ENCODE measurements at places on chromosomes 7 and 10.

GRCh38 chr10:79272353-79272752 lies 74.9 kb upstream of the PPIF start:
- DNase-seq: no peak

DNA sequence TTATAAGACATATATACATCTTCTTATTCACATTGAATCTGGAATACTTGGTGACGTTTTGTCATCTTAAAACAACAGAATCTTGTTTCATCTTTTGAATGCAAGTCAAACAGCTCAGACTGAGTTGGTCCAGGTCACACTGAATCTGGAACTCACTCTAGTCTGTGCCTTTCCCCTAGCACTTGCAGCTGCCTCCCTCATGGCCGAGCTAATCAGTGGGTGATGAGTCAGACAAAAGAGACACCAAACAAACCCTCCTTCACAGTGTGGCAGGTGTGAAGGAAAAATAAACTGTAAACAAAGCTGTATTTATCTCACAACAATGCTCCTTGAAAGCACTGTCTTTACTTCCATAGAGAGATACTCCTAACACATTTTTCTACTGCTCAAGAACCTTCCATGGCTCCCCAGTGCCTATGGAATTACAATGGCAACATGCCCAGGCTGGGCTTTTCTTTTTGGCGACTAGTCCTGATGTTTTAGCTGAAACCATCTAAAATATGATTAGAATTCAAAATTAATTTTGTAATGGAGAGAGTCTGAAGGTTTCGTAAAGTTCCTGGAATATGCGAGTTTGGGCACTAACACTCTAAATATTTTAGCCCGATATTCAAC lies 140.0 kb downstream of the ZNF365 start:
- DNase-seq: no peak

DNA sequence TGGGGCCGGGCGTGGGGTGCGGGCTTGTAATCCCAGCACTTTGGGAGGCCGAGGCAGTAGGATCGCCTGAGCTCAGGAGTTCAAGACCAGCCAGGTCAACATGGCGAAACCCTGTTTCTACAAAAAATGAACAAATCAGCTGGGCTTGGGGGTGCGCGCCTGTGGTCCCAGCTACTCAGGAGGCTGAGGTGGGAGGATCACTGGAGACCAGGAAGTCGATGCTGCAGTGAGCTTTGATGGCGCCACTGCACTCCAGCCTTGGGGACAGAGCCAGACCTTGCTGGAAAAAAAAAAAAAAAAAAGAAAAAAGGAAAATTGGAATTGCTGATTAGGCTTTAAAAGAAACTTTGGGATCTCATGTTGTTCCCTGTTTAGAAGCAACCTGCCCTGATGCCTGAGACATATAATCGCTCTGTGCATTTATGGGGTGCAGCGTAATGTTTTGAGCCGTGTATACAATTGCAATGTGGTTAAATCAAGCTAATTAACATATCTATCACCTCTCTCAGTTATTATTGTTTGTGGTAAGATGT lies 851 bp downstream of the AKR1E2 start:
- DNase-seq: no peak

- DNase-seq: no peak
Observed at GRCh38 chr10:88826388-88826787, 23.9 kb downstream of the LIPM start.

DNA sequence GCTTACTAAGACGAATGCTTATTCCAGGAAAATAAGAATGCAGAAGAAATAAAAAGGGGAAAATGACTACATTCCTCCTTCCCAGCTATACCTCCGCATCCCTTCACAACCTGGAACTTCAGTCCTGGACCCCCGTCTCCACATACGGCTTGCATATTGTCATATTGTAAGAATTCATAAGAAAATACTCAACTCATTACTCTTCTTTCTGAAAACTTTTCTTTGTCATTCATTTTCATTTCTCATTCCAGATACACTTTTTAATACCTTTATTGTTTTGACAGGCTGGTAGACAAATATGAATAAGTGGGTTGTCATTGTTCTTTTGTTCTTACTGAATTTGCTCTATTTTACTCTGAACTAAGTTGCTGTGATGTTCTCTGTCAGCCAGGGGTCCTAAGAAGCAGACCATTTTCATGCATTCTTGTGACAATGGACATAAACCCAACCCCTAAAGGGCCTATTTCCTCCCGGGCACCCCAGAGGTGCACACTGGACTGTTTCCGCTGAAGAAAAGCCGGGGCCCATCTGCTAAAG lies 23.3 kb upstream of the SFTPA2 start:
- no peak for DNase-seq

- DNase-seq: no peak
Observed at GRCh38 chr7:132760244-132760623, 184.0 kb upstream of the PLXNA4 start.

- no peak for DNase-seq
Observed at GRCh38 chr10:29113616-29113945, 175.3 kb upstream of the LYZL1 start.

GRCh38 chr7:105782391-105783042 lies 93.9 kb downstream of the ATXN7L1 start:
- no peak for DNase-seq

DNA sequence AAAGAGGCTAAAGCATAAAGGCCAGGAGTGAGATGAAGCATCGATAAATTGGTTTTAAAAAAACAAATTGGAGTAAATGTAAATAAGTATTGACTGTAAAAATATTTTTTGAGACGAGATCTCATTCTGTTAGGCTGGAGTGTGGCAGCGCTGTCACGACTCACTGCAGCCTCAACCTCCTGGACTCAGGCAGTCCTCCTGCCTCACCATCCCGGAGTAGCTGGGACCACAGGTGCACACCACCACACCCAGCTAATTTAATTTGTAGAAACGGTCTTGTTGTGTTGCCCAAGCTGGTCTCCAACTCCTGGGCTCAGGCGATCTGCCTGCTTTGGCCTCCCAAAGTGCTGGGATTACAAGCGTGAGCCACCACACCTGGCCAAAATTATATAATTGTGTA lies 17.8 kb downstream of the HNRNPA2B1 start:
- no peak for DNase-seq

DNA sequence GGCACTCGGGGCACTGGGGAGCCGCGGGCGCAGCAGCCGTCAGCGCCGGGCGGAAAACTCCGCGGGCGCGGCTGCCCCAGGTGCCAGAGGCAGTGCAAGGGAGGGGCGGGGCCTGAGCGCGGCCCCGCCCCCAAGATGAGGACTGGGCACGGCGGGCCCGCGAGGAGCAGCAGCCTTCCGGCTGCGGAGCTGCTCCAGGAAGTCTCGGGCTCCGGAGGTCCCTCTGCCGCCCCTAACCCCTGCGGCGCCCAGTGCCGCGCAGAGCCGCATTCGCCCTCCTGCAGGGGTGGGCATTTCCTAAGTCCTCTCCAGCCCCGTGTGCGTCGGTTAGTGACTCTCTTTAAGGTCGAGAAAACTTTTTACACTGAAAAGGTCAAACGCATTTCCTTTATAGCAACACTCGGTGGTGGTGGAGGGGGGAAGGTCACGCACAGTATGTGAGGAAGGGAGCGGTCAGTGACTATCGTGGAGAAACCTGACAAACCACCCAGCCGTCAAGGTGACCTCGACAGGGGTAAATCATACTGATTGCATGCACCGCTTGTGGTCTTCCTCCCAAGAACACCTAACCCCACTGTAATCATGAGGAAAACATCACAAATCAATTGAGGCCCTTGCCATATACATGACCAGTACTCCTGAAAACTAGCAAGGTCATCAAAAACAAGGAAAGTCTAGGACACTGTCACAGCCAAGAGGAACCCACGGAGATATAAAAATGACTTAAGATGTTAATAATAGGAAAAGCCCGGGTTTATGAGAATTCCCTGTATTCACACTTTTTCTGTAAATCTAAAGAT lies at the start of gene ANXA11:
ANXA11 (minus strand) TSS at position 61 of the 800 bp plus-strand sequence. CDS start 32,676 bp downstream, outside the sequence.
- peak; percentile 62 for DNase-seq

GRCh38 chr7:40733578-40733977 lies 598.8 kb downstream of the SUGCT start:
- DNase-seq: no peak
